ENCODE measurements at places on chromosomes 6 and 20.

- no peak for DNase-seq
Observed at GRCh38 chr6:64497634-64498033, 862.0 kb downstream of the PHF3 start.

DNA sequence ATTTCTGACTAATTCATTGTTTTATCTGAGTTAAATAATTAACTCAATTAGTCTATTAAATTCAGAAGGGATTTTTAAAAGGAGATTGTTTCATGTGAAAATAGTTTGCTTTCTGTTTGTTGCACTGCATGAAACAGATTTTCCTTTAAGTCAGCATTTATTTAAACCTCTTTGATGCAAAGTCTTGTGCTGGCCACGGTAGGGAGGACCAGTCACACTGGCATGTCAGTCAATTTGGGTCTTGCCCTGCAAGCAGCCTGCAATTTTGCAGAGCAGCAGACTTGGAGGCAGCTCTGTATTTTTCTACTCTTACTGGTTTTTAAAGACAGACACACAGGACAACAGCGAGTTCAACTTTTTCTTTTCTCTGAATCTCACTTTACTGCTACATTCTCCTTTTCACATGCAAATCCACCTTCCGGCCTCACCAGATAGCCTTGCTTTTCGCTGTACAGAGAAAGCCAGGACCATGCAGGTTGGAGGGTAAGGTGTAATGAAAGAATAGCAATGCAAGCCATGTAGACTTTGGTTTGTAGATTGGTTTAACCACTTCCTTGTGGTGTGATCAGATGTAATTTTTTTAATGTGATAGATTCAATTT is 689.9 kb upstream of the AGPAT4 start:
- DNase-seq, result no peak

DNA sequence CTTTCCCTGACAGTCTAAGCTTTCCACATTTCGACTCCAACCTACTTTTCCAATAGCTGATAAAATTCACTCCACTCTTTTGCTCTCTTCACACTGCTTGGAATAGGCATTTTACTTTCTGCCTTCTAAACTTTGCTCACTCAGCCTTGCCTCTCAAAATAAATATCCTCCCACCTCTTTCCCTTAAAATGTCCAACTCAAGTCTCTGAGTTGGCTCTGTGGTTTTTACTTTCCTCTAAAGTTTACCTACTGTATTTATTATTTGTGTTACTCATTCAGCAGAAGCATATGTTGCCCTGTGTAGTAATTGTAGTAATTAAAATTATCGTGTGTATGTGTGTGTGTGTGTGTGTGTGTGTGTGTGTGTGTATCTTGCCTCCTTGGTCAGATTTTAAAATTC is 20.0 kb upstream of the CDYL start:
- DNase-seq, result no peak

DNA sequence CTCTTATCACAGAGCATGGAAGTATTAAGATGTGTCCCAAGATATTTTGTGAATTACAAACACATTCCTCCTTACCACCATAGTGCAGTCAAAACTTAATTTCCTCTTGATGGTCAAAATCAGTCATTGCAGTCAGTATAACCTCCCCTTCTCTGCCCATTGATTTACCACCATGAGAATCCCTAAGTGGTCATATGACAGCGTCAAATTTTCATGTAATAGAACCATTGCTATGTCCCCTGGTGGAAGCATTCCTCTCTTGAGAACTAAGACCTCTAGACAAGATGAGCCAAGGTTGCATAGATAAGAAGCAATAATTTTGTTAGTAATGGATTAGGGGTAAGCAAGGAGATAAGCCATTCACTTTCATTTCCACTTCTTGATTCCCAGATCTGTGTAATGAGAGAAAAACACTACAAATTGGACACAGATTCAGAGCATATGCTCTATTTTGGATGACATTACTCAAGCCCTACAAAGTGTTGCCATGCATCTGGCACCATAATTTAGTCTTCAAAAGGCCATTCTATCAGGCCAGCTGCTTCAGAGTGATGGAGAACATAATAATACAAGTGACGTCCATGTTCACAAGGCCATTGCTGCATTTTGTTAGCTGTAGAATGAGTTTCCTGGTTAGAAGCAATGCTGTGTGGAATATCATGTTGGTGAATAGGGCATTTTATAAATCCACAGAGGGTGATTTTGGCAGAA is 49.6 kb upstream of the PDE7B start:
- no peak for DNase-seq

- no peak for DNase-seq
Observed at GRCh38 chr6:74735304-74735703, 470.5 kb downstream of the COL12A1 start.

GRCh38 chr6:4139272-4139671 is 3.9 kb upstream of the ECI2 start:
- DNase-seq, result no peak

DNA sequence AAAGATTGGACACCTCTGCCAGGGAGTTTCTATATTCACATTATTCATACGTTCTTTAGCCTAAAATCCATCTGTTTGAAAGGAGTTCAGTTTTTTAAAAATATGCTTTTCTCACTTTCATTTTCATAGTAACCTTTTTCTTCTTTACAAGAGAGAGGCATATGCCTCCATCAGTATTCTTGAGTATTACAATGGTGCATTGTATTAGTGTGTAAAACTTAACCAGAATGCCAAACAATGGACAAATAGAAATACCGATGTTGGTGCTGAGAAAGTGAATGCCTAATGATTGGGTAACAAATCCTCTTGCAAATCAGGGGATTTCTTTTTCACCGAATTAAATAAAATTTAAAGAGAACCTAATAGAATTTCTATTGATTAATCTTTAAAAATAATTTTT is 163.2 kb upstream of the LAMA2 start:
- no peak for DNase-seq

- DNase-seq, result no peak
Observed at GRCh38 chr20:11987526-11987925, 69.8 kb downstream of the BTBD3 start.

GRCh38 chr6:112427499-112427898 is 80.4 kb downstream of the RFPL4B start:
- no peak for DNase-seq

DNA sequence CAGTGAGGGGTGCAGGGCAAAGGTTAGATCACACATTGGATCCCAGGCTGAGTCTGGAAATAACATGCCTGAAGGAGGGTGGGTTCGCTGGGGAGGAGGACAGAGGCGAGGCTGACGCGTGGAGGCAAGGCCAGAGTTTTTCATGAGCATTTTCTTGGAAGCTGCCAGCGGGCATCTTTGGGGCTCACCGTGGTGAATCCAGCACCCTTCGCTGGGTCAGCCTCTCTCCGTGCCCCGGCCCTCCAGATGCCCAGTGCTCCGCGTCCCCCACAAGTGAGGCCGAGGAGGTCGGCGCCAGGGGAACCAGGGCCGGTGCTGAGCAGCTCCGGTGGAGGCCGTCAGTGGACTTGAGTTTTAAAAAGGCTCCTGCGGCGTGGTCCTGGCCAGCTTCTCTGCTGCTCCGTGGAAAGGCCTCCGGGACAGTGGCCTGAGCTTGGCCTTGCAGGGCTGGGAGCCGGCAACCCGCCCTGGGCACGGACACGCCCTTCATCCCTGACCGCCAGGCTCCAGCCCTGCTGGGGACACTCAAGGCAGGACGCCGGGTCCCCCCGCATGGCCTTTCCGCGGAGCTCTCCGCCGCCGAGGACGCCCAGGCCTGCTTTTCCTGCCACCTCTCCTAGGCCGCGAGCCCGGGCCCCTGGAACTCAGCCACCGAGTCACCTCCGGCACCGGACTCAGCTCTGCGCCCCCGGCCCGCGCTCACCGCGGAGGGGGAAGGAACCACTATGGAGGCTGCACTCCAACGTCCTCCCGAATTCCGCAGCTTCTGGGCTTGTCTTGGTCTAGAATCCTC is 114.3 kb downstream of the THBS2 start:
- no peak for DNase-seq

- DNase-seq, result no peak
Observed at GRCh38 chr20:41534842-41535241, 83.3 kb downstream of the CHD6 start.

- no peak for DNase-seq
Observed at GRCh38 chr6:89637960-89638319, 607 bp downstream of the LYRM2 start.

GRCh38 chr20:52094693-52095092 is 96.9 kb downstream of the ZFP64 start:
- DNase-seq, result no peak

DNA sequence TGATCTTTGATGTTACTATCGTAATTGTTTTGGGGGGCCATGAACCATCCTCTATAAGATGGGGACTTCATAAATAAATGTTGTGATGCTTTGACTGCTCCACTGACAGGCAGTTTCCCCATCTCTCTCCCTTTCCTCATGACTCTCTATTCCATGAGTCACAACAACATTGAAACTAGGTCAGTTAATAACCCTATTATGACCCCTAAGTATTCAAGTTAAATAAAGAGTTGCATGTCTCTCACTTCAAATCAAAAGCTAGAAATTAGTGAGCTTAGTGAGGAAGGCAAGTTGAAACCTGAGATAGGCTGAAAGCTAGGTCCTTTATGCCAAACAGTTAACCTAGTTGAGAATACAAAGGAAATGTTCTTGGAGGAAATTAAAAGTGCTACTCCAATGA is 491.0 kb downstream of the HAO1 start:
- no peak for DNase-seq

- no peak for DNase-seq
Observed at GRCh38 chr6:2920671-2921112, 17.6 kb upstream of the SERPINB9 start.

- no peak for DNase-seq
Observed at GRCh38 chr20:34859367-34859766, 13.3 kb downstream of the GGT7 start.

- no peak for DNase-seq
Observed at GRCh38 chr6:125300992-125301434, 754 bp downstream of the HDDC2 start.

GRCh38 chr6:11258260-11259237 is 26.1 kb upstream of the NEDD9 start:
- no peak for DNase-seq

All from NCI-H774 (cell line).